LoVo (cell line): ENCODE measurements at places on chromosomes 7 and 10.

DNA sequence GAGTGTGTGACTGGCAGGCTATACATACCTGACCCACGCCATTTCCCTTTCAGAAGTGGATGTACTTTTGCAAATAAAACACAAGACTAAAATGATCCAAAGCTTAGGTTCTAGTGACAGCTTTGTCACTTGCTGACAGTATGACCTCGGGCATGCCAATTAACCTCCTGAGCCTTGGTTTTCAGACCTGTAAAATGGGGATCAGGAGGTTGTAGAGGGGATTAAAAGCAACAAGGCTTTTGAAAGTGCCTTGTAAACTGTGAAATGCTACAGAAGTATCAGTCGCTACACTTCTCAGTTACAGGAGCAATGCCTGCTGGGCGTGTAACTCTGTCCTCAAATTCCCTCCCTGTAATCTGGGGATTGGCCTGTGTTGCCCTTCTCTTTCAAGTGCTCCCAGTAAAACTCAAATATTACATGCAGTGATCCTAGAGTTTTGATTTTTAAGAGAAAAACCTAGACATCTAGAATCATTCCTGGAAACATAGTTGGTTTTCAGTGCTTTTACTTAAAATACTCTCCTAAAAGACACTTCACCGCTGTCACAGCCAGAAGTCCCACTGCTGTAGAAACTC lies 8.8 kb upstream of the GRB10 start:
- no peak for DNase-seq

DNA sequence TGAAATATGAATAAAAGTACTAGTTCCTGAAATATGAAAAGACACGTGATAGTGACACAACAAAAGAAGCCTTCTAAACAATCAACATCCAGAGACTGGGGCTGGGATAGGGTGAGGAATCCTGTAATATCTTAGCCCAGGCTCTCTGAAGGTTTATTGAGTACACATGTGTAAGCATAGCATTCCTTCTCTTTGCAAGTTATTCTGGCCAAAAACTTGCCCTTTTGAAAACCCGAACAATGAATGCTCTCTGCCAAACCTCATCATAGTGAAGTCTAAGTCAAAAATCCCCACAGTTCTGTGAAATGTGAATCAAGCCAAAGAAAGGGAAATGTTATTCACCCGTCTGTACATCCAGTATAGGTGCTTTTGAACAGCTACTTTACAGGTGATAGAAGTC lies 11.6 kb downstream of the SEMA3D start:
- DNase-seq = no peak

DNA sequence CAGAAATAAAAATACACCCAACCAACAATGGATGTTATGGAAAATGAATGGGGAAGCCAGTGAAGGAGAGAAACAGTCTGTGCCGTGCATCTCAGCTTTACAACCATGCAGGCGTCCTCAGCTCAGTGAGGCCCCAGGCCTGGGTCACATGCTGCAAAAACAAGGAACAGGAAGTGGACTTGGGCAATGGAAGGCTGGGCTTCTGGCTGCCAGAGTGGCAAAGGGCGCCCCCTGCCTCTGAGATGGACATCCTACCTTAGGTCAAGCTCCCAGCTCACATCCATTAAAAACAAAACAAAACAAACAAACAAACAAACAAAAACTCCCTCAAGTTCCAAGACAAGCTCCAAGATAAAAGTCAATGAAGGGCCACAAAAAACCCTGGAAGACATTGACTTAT lies 54.7 kb upstream of the AFAP1L2 start:
- peak; percentile 12 for DNase-seq

GRCh38 chr10:131725581-131726069 lies 175.2 kb upstream of the PPP2R2D start:
- no peak for DNase-seq

GRCh38 chr10:96639899-96640298 lies 53.1 kb upstream of the TM9SF3 start:
- no peak for DNase-seq

GRCh38 chr7:15007507-15007906 lies 105.0 kb upstream of the DGKB start:
- DNase-seq = peak; percentile 34

- DNase-seq = no peak
Observed at GRCh38 chr7:45078125-45078681, 10.6 kb downstream of the NACAD start.

GRCh38 chr7:27186668-27187474 lies 1.8 kb upstream of the HOXA11 start:
- no peak for DNase-seq

GRCh38 chr10:110843031-110843430 lies 28.7 kb upstream of the PDCD4 start:
- DNase-seq = no peak

- DNase-seq = peak; percentile 6
Observed at GRCh38 chr10:113585949-113586348, 33.1 kb downstream of the HABP2 start.

DNA sequence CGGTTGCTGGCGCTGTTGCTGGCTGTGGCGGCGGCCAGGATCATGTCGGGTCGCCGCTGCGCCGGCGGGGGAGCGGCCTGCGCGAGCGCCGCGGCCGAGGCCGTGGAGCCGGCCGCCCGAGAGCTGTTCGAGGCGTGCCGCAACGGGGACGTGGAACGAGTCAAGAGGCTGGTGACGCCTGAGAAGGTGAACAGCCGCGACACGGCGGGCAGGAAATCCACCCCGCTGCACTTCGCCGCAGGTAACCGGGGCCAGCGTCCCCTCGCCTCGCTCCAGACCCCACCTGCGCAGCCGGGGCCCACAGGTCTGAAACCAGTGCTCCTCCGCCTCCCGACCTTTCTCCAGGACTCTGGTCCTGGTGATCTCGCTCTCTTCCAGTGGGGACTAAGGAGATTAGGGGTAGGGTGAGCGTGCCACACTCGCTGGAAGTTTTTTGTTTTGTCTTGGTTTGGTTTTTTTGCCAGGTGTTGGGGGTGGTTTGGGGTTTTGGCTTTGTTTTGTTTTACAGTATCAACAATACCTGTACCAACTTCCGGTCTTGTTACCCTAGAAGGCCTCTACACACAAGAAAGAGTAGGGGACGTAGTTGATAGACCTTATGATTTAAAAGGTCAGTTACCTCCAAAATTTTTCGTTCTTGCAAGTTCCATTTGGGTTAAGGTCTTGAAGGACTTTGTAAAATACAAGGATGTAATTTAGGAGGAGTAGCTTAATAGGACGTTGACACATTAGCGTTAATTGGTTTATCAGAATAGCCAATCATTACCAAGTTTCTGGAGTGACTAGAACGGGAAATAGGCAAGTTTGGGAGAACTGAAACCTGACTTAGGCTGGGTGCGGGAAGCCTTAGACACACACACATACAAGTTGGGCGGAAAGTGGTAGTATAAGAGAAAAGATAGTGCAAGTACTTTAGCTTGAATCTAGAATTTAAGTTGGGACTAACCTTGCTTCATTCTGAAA lies 704 bp downstream of the TNKS2 start:
- DNase-seq = peak; percentile 41

DNA sequence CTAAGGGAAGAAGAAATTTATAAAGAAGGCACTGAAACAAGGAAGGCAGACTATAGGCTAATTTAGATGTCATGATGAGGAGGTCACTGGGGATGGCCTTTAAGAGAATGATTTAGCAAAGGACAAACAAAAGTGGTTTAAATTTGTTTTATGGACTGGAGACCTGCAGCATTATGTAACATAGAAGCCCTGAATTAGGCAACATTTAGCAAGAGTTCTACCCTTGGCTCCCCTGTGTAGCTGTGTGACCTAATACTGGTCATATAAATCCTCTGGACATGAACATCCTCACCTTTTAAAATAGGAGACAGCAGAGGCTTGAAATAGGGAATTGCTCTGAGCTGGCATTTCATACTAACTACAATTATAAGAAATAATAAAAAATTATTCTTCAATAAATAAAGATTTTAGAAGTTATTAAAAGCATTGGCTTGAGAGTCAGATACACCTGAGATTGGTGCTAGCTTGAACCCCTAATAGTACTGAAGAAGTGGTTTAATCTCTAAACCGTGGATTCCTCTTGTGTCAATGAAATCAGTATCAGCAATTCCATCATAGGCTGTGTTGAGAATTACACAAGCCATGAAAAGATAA lies 48.9 kb downstream of the RNLS start:
- DNase-seq = no peak

DNA sequence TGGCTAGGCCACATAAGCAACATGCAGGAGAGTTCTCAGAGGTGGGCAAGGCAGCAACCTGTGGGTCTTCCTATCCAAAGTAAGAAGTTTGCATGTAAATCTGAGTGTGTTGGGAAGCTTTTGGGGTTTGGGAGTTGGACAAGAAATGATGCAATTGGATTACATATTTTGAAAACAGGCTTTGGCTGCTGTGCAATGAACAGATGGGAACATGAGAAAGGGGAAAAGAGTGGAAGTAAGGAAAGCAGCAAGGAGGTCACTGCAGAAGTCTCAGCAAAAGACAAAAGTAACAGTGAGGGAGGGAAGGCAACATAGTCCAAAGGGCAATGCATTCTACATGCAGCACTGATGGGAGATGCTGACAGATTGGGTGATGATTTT lies 61.1 kb upstream of the C10orf90 start:
- no peak for DNase-seq

GRCh38 chr7:148397985-148398384 lies 192.6 kb upstream of the C7orf33 start:
- DNase-seq = no peak

GRCh38 chr10:5563991-5564536 lies 39.3 kb downstream of the CALML3 start:
- no peak for DNase-seq

DNA sequence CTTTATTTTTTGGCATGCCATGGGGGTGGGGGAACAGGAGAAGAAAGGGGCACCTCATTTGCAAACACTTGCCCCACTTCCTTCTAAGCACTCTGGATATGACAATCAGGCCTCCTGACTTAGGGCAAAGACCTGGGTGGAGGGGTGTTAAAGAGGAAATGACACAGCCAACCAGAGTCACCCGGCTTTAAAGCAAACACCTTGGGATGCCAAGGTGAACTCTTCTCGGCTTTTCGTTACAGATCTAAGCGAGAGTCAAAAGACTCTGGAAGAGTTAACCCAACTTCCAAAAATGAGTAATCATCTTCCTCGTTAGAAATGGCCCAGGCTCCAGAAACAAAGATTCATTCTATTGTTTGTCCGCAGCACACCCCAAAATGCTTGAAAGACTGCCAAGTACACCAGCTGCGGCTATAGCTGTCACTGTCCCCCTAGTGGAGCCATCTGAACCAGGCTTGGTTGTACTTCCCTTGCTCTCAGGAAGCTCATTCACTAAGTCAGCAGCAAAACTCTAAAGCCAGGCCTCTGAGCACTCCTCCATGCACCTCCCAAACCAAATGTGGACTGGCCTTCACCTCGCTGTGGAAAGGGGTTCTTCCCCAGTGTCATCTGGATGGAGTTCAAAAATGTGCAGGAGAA lies 24.8 kb downstream of the FAM53B start:
- DNase-seq = peak; percentile 81

DNA sequence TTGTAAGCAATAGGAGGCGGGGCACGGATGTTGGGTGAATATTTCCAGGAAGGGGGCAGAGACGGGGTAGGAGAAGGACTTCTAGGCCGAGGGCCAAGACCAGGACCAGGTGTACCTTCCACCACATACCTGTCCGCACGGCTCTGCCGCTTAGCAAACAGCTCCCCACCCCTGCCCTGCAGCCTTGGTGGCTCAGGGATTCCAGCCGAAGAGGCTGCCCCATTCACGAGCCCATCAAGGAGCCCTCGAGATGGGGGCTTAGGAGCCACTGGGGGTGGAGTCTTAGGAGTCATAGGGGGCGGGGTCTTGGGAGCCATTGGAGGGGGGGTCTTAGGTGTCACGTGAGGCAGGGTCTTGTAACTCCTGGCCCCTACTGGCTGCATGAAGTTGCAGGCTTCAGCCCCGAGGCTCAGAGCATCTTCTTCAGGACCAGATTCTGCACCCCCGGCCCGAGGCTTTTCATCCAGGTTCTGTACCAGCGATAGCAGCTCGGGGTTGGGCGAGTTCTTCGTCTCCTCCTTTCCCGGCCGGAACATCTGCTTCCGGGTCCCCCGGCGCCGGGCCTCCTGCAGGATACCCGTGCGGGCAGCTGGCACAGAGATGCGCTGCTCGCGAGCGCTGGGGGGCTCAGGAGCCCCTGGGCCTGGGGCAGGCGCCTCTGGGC lies 6.1 kb upstream of the MYOZ1 start:
- DNase-seq = no peak

GRCh38 chr10:31490858-31491504 lies 172.0 kb downstream of the ZEB1 start:
- peak; percentile 26 for DNase-seq

DNA sequence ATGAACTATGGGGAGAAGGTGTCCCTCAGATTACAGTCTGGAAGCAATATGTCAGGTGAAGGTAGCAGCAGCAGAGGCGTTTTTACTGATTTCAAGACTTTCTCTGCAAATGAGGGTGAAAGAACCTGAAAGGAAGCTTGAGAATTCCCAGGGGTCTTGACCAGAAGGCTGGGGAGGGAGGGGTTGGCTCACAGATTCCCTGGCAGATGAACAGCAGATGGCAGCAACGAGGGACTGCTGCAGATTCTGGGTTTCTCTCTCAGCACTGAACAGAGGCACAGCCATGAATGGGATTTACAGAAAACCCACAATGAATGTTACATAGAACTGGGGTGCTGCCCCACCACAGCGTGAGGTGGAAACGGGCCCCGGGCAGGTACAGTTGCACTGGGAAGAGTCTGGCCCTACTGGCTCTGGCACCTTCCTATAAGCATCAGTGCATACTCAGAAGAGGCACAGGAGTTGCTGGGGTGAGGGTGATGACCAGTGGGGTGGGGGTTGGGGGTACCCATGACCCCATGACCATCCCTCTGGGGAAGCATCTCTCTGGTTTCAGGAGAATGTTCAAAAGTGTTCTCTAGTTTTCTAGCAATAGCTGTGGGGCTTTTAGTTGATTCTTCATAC lies 317.8 kb downstream of the SH2D4B start:
- no peak for DNase-seq

DNA sequence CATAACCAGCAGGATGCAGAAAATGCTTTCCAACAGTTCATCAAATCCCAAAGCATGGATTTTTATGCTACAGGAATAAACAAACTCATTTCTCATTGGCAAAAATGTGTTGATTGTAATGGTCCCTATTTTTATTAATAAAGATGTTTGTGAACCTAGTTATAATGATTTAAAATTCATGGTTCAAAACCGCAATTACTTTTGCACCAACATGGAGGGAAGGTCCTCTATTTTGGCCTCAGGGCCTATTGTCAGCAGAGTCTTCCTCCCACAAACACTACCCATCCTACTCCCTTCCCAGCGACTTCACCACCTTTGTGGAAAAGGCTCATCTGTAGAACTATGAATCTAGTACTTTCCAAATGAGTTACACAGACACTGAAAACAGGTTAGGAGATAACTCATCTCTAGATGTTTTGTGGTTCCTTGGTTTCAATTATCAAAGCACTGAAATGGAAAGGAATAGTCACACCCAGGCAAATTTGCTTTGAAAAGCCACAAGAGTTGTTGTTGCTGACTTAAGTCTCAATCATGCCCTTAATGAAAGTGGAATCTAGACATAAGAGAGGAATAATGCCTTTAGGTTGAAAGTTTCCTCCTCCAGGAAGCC lies 59.4 kb upstream of the FRMD4A start:
- no peak for DNase-seq
